ENCODE measurements at places on chromosomes 6 and 20.

- DNase-seq, result no peak
Measured at GRCh38 chr6:37077191-37077904, 71.9 kb downstream of the FGD2 start.

DNA sequence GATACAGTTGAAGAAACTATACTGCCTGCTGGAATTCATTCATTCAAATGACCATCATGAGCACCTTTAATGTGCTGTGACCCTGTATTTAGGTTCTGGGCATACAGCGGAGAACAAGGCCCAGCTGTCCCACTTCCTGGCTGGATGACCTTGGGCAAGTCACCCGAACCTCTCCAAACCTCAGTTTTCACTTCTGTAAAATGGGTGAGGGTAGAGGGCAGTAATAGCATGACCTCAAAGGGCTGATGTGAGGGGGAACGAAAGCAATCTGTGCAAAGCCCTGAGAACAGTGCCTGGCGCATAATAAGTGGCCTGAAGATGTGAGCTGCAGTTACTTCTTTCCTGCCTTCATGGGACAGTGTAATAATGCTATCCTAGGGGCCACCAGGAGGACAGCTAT, 20.5 kb upstream of the AAR2 start:
- no peak for DNase-seq

DNA sequence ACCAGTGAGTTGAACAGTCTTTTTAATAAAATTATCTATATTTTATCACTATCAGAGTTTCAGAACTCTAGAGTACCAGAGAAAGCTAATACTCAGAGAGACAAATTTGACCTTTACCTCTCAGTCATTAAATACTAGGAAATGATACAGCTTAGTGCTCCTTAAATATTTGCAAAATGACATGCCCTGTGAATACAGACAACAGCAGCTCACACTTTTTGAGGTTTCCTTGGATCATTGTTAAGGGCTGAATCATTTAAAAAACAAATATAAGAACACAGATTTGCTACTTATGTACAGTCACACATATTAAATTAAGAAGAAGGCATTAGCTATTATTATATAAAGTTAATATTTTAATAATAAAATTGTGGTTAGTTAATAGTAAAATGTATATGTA, 1158.7 kb upstream of the EYS start:
- no peak for DNase-seq

DNA sequence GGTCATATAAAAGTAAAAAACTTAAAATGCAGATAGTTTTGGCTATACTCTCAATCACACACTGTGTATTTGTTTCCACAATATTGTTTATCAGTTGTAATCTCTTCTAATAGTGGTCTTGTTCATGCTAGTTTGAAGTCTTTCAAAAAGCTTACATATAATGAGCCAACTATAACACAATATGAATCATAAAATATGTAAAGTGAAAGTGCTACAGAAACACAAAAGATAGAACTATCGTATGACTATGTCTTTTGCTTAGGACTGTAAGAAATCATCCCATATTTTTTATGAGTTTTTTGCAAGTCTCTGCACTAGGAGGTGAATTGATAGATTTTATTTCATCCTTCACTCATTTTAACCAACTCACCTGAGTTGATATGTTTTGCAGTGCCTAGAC, 136.0 kb downstream of the MMUT start:
- no peak for DNase-seq

DNA sequence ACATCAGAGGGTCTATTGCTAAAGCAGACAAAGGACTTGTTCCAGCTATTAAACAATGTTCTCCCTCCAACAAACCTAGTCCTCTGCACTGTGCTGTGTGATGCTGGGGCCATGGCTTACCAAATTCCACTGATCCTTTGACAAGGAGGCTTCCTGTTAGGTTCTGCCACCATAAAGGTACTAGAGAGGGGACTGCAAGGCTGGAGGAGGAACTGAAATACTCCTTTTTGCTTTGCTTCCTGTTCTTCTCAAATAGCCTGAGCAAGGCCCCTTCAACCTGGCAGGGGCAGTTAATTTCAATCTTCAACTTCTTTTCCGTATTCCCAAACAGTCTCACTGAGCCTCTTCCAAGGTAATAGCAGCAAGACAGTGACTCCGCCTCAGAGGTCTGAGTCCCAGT, 286.4 kb upstream of the IRAK1BP1 start:
- no peak for DNase-seq

DNA sequence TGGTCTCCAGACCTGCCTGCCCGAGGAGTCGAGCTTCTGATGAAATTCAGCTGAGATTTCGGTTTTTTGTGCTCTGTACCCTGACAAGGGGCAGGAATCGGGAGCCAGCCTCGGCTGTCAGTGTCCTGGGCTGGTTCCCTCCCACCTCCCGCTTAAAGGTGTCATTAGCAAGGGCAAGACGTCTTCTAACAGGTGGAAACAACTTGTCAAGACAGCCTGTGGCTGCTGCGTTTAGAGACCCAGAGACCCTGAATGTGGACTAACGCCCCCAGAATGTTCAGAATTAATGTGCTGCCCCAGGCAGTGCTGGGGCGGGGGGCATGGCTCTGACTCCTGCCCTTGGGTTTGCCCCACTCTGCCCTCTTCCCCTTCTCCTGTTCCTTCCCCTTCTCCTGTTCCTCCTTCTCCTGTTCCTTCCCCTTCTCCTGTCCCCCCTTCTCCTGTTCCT, 69.7 kb downstream of the PHACTR3 start:
- no peak for DNase-seq

- no peak for DNase-seq
Measured at GRCh38 chr6:150189122-150189521, 46.3 kb downstream of the PPP1R14C start.

GRCh38 chr20:63682384-63683139, 13.9 kb upstream of the TNFRSF6B start:
- DNase-seq, result no peak

DNA sequence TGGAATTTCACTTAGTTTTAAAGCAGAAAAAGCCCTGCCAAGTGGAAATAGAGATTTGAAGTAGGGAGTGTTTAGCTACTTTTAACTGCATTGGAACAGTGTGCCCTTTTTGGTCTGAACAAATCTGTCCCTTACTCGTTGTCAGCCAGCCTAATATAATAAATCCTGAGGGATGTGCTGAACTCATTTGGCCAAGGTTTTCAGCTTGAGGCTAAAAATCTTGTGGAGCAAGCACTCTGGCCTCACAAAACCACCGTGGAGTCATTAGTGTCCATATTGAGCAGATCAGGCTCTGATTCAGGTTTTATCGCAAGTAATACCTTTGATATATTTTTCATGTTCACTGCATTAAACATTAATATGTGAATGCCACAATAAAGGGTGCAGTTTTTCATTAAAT, 383.5 kb downstream of the FRK start:
- DNase-seq, result no peak

GRCh38 chr6:122381494-122382265, 17.8 kb upstream of the HSF2 start:
- peak; percentile 75 for DNase-seq

DNA sequence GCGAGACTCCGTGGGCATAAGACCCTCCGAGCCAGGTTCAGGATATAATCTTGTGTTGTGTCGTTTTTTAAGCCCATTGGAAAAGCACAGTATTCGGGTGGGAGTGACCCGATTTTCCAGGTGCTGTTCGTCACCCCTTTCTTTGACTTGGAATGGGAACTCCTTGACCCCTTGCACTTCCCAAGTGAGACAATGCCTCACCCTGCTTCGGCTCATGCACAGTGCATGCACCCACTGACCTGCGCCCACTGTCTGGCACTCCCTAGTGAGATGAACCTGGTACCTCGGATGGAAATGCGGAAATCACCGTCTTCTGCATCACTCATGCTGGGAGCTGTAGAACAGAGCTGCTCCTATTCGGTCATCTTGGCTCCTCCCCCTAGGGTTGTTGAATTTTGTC, 307.7 kb upstream of the DEFB115 start:
- DNase-seq, result no peak

GRCh38 chr20:21609221-21609620, 95.4 kb upstream of the NKX2-2 start:
- DNase-seq, result no peak

DNA sequence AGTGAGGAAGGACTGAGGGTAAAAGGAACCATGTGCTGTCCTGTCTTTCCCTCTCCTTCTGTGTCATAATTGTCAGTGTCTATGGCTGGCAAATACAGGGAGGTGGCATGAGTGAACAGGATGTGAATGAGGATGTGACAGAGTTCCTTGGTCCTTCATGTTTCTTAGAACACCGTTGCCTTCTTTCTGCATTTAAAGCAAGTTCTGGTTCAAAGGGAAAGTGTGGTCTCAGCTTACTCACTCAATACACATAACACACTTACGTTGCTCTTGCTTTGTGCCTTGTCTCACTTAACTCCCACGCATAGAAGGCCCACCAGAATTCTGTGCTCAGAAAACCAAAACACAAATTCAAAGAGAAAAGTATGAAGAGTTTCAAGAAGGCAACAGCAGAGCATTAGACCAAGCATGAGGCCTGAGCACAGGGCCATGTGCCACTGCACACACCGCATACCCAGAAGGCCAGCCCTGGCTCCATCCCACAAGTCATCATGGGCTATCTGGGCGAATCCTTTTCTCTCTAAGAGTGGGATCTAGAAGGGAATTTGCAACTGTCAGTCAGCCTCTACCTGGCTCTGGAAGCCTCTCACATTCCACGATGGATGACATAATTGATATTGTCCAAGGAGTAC, 38.9 kb upstream of the SAYSD1 start:
- DNase-seq, result peak; percentile 70

GRCh38 chr6:10081075-10081474, 333.8 kb downstream of the TFAP2A start:
- DNase-seq, result no peak

- DNase-seq, result no peak
Measured at GRCh38 chr6:36039112-36039511, 11.5 kb downstream of the MAPK14 start.

GRCh38 chr6:11208267-11208666, 24.2 kb downstream of the NEDD9 start:
- DNase-seq, result peak; percentile 33

DNA sequence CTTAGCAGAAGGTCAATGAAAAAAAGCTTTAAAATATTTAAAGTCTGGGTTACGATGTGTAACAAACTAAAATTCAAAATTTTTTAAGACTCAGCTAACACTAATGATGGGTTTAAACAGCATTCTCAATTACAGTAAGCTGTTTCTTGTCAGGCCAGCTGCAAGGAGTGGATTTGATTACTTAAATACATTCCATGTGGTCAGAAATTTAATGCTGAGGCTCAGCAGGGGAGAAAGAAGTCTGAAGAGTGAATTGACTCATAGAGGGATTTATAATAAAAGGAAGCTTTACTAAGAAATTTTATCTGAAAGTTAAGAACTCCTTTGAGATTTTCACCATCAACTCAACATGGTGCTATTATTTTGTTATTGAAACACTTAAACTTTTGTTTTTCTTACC, 398.6 kb downstream of the KHDRBS2 start:
- DNase-seq, result no peak

- no peak for DNase-seq
Measured at GRCh38 chr6:101770116-101770515, 376.6 kb downstream of the GRIK2 start.

DNA sequence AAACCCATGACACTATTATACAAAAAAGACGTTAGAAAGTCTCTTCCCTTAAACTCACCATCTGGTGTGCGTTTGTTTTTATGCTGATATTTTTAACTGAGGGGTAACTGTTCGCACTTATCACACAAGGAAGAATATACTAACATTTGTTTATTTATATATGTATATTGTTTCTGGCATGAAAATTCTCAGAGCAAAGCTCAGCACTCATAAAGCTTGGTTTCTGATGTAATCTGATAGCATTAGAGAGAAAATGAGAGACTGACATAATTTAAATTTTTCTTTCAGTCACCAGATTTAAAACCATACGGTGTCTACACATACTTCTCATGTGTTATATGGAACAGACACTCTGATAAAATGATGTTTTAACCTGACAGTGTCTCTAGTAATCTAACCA, 6.9 kb downstream of the BLOC1S5 start:
- DNase-seq, result no peak

DNA sequence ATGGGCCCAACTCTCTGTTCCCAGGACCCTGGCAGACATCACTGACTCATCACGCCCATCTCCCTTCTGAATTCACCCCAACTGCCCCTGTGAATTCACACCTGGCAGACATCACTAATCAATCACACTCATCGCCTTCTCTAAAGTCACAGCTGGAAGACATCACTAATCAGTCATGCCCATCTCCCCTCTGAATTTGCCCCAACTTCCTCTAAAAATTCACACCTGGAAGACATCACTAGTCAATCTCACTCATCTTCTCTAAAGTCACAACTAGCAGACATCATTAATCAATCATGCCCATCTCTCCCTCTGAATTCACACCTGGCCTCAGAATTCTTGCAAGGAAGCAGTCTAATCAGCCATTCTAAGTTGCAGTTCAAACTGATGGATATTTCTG, 111.1 kb downstream of the FOXA2 start:
- no peak for DNase-seq

DNA sequence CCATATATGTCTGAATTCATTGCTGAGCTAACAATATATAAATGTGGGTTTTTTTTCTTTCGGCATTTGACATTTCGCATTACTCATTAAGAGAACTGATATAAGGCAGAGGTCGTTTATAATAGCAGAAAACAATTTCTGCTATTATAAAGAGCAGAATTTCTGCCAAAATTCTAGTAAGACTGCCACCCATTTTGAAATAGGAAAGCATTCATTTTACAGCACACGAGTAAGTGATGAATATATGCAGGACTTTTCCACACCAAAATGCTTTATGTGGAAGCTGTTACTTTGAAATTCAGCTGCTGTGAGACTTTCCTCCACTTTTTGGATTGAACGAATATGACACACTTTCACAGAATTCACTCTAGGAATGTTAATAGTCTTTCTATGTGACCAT, 610.9 kb upstream of the MAN1A1 start:
- no peak for DNase-seq
